ENCODE measurements at places on chromosomes 6 and 20. TPM values are rescaled to one million over a fixed set of nuclear protein-coding genes. Genes with fewer than 3 reads are reported as not detected.

Gene KHDC1
- total RNA-seq, result 1.7 TPM

Gene MYCT1
- total RNA-seq, result 0.25 TPM

Gene CALHM6
- total RNA-seq, result 2.3 TPM

Gene OLIG3
- total RNA-seq, result not detected

Gene CCM2L
- not detected for total RNA-seq

Gene HLA-DQA1
- 10.8 TPM for total RNA-seq

Gene RHAG
- 0.66 TPM for total RNA-seq

Gene PEX3
- 16.9 TPM for total RNA-seq

Gene VARS1
- 49.4 TPM for total RNA-seq

Gene DAAM2
- not detected for total RNA-seq

Gene BPIFA1
- not detected for total RNA-seq

Gene GPX5
- total RNA-seq, result not detected

Gene INSM1
- total RNA-seq, result not detected

Gene LHFPL5
- not detected for total RNA-seq

Gene ADGB
- total RNA-seq, result not detected

Gene TTLL9
- 0.16 TPM for total RNA-seq

Gene COL19A1
- total RNA-seq, result 0.47 TPM

Gene TINAG
- not detected for total RNA-seq

Gene EBF4
- total RNA-seq, result 6.8 TPM

Gene CAGE1
- 0.75 TPM for total RNA-seq

Gene SNAI1
- 1.3 TPM for total RNA-seq

Gene SUPT3H
- 9.3 TPM for total RNA-seq

Gene ASIP
- not detected for total RNA-seq

Gene ITCH
- 56.3 TPM for total RNA-seq

Gene ADGRF5
- not detected for total RNA-seq

Gene OTOR
- total RNA-seq, result not detected

Gene UNC93A
- total RNA-seq, result not detected

Gene ETV7
- 1.1 TPM for total RNA-seq

Gene LPIN3
- total RNA-seq, result 0.67 TPM

Gene DDAH2
- 11.6 TPM for total RNA-seq

Gene PXT1
- total RNA-seq, result 0.44 TPM

Gene EPB41L1
- total RNA-seq, result 0.82 TPM

Gene LTB
- total RNA-seq, result 576 TPM

Gene GRM1
- not detected for total RNA-seq

Gene MYH7B
- total RNA-seq, result 0.69 TPM

Gene MYB
- 23.9 TPM for total RNA-seq

Gene HDAC2
- total RNA-seq, result 50.1 TPM

Gene RIPOR2
- 441 TPM for total RNA-seq

Gene CRISP3
- total RNA-seq, result not detected

Gene CLDN20
- not detected for total RNA-seq

Gene GSTA2
- not detected for total RNA-seq

Gene CRYBG1
- total RNA-seq, result 38.0 TPM

Gene TNFRSF6B
- 1.5 TPM for total RNA-seq

Gene CGA
- total RNA-seq, result not detected

Gene MYLK2
- not detected for total RNA-seq

Gene UCKL1
- total RNA-seq, result 68.4 TPM

Gene C20orf144
- 0.26 TPM for total RNA-seq

Gene VSX1
- not detected for total RNA-seq

Gene RING1
- 37.7 TPM for total RNA-seq

Gene CENPW
- 4.1 TPM for total RNA-seq

Gene DPPA5
- total RNA-seq, result not detected

Gene TXLNB
- total RNA-seq, result 0.70 TPM

Gene FKBP1C
- 0.35 TPM for total RNA-seq
